PC-3 (cell line): ENCODE measurements at places on chromosomes 3 and 15. TPM values are rescaled to one million over a fixed set of nuclear protein-coding genes. Genes with fewer than 3 reads are reported as not detected.

Gene OIP5
- total RNA-seq, result 26.6 and 40.3 TPM in 2 replicates

Gene PROS1
- 5.5 and 5.8 TPM in 2 replicates for total RNA-seq

Gene NR1I2
- 0.04 TPM in 1 of 2 replicates, not detected in the other for total RNA-seq

Gene ATP2B2
- not detected in 2 replicates for total RNA-seq
